ENCODE measurements at places on chromosomes 2 and 18.

- DNase-seq = no peak
These were observed 381.8 kb downstream of the MTX2 start for GRCh38 chr2:176650838-176651555.

- DNase-seq = no peak
These were observed 144.4 kb upstream of the KCNJ3 start for GRCh38 chr2:154554046-154554445.

- no peak for DNase-seq
These were observed 5.7 kb upstream of the TET3 start for GRCh38 chr2:73979021-73979420.

DNA sequence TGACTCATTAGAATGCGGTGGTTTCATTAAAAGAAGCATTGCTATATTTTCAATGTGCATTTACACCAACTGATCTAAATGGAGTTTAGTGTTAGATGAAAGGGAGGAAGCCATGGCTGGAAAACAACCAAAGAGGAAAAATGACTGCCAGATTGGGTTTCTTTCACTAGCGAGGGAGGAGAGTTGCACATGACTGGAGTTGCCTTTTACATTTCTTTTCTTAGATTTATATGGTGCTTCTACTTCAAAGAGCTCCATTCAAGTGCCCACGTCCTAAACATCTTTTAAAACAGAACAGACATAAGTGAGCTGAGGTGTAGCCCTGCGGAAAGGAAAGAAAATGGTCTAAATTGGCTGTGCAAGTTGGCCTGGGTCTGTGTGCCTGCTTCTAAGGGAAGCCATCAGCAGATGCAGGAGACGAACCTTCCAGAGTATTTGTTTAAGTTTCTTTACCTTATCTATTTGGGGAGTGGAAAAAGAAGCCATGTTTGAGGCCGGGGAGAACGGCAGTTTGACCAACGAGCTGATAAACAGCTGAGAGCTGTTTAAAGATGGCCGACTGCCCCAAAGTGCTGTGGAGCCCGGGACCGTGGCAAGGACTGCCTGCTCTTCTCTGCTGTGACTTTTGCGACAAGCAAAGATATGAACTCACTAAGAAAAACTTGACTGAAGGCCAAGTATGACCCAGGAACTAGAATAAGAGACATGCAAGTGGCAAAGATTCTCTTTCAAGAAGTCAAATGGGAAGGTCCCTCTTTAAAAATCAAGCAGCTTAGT is 327.0 kb downstream of the ZNF516 start:
- no peak for DNase-seq

DNA sequence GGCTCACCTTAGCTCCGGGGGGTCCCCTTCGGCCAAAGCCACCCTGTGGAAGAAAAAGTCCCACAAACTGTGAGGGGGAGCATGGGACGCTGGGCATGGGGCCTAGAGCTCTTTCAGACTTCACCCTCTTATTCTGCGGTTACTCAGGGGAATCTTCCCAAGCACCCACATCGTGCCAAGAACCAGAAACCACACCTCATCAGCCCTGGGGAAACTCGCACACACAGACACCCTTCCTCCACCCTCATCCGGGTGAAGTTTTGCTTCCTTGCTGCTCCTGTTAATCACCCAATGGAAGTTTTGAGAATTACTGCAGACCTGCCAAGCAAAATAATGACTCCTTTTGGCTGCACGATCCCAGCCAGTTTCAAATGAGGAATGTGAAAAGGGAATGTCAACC is 59.1 kb downstream of the COL6A3 start:
- DNase-seq = no peak

DNA sequence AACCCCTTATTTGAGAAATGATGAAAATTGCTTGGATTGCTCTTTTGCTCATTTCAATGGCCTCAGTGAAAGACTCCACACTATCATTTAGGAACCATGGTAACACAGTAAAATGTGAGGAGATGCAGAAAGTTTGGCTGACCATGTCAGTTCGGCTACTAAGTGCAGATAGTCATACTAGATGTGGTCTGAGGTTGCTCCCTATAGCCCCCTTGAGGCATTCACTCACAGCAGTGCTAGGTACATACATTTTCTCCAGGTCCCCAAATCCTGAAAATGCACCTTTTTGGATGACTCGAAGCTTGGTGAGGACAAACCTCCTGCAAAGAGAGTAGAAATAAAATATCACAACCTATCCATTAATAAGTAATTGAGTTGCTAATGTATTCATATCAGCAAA is 86.3 kb downstream of the FSHR start:
- DNase-seq = no peak

DNA sequence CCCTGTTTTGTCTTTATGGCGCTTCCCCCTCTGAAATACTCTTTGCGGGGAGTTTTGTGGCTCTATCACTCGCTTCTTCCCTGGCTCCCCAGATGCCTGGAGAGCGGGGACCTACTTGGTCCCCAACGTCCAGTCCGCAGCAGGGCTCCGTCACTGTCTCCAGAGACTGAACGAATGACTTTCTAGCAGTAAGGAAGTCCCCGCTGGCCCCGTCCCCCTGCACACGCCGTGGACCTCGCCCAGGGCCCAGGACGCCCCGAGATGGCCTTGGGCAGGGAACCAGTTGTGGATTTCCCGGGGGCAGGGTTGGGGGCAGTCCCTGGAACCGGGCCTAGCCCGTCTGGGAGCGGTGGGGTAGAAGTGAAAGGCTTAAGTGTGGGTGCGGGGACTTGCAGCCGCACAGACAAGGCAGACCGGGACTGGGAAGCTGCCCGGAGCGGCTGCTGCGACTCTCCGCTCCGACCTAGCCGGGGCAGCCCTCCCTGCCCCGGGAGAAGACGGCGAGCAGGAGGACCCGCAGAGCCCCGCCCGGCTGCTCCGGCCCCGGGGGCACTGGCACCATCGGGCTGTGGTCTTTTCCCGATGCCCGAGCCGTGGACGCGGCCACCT is 821 bp upstream of the EPHA4 start:
- DNase-seq = peak; percentile 27

DNA sequence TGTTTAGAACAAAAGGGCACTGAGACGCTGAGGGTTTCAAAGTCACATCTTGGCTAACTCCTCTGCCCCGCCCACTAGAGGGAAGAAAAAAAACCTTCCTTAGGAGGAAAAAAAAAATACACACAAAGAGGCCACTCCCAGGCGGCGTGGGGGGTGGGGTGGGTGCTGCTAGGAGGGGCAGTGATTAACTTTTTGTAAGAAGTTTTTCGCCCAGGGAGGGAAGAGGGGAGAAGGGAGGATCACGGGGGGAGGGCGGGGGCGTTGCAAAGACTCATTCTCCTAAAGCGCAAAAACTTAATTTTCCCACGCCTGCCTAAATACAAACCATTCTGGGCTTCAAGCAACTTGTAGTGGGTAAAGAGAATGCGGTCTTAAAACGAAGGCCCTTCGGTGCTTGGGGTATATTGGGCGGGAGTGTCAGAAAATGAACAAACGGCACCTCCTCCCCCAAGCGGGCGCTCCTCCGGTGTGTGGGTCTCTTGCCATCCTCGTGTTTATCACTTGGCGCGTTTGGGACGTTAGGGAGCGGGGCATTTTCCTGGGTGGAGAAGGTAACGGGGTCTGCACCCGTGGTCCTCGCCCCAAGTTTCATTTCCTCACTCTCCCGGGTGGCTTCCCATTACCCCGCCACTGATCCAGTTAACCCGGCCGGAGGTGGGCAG is 1.7 kb downstream of the CXCR4 start:
- no peak for DNase-seq

GRCh38 chr2:200847269-200847668 is 17.2 kb downstream of the CLK1 start:
- DNase-seq = no peak

DNA sequence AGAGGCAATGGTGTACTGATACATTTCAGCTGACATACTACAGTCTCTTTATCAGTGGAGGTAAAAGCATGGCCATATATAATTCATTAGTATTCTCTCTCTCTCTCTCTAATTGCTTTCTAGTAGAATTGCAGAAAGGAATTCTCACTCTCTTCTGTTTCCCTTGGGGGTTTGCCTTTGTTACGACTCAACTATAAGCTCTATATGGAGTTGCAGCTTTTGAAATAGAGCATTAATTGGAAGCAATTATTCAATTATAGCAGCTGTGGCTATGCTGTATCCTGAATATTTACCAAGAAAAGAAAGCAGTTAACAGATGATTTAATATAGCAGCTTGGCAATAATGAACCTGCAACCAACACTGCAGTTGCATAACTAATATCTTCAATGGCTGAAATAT is 132.7 kb upstream of the STON1 start:
- DNase-seq = no peak

- no peak for DNase-seq
These were observed 319.0 kb upstream of the KLHL29 start for GRCh38 chr2:23065936-23066335.

DNA sequence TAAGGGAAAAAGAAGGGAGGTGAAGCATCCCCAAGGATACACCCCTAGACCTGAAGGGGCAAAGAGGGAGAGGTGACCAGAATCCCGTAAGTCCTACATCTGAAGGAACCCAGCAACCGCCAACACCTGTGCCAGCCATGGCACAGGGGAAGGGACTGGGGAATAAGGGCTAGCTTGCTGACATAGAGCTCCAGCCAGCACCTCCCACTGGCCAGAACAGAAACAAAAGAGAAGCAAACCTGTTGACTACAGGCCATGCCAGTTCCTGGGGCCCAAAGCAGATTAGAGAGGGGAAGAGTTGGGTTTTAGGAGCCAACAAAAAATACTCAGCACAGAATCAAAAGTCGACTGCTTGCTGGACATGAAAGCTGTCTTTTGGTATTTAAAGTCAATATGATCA is 244.6 kb downstream of the SUCLG1 start:
- no peak for DNase-seq

GRCh38 chr2:46447649-46448048 is 31.7 kb upstream of the TMEM247 start:
- no peak for DNase-seq

DNA sequence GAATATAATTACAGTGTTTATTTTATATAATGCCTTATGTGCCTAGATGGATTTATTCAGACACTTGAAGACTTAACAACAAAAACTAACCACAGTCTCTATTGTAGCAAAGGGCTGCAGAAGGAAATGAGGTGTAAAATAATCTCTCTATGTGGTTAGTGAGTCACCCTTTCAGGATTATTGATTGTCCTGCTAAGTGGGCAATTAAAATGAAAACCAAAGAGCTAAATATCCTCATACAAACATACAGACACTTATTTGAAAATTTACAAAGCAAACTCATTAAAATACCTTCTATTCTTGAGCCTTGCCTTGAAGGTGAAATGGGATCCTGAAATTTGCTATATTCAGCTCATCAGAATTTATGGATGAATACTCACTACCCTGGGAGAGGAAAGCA is 27.7 kb upstream of the DCC start:
- DNase-seq = peak; percentile 77

Data from retinal pigment epithelial cell (primary cell).